GM03348 (cell line): ENCODE measurements at places on chromosomes 4 and X.

GRCh38 chrX:75118296-75118695 lies 37.8 kb downstream of the ABCB7 start:
- no peak for DNase-seq

GRCh38 chr4:74097631-74098426 lies 1.2 kb downstream of the CXCL2 start:
- peak; percentile 2 for DNase-seq

DNA sequence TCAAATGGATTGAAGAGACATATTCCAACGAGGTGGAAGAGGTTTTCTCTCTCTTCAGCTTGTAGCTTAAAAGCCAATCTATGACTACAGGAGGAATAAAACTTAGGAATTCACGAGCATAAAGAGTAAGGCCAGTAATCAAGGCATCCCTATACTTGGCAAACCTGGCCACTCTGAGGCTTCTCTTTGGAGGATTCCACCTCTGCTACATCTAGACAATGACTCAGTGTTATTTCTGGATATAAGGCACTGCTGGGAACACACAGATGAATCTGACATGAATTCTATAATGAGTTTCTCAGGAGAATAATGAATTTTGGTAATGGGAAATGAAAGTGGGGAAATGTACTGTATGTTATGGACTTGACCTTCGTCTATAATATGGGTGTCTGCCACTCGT lies 1015.8 kb upstream of the FTHL17 start:
- DNase-seq, result no peak

- no peak for DNase-seq
Measured at GRCh38 chr4:84218031-84218430, 281.1 kb downstream of the NKX6-1 start.

DNA sequence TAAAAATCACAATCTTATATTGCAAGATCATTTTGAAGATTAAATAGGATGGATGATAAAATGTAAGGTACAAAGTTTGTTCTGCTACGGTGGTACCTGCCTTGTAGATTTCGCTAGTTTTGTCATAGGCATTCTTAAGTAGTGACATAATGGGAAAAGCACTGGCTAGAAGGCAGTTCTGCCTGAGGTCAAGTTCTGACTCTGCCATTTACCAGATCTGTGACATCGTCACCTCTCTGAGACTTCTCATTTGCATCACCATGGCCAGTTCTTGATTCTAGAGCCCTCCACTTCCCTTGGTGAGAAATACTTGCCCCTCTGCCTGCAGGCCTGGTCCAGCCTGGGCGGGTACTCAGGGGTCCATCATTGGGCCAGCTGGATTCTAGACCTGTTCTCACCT lies 85.2 kb downstream of the HS3ST1 start:
- no peak for DNase-seq

DNA sequence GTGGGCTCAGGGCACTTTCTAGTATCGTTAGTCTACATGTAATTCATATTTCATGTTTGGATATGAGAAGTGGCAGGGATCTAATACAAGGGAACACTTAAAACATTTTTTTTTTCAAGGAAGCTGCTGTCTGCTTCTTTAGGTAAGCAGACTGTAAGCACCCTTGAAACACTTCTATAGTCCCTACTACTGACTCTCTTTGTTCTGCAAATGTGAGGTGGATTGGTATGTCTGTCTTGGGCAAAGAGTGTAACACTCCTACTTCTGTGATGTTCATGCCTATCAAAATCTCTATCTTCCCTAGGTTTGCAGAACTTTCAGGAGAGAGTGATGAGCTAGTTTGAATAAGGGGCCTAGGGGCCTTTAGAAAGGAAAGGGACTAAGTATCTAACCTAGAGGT lies 93.9 kb downstream of the ZNF330 start:
- DNase-seq, result no peak

DNA sequence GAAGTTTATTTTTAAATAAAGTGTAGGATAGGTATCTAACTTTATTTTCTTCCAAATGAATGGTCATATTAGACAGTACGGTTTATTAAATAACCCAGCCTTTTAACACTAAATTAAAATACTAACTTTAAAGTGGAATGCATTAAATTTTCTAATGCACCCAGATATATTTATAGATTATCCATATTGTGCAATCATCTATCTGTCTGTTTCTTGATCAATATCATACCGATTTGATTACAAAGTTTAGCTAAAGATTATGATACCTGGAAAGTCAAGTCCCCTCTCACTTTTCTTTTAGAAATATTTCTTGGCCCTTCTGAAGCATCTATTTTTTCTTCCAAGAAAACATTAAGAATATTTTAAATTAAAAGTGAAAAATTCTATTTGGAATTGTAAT lies 124.3 kb upstream of the PDE5A start:
- DNase-seq, result no peak

DNA sequence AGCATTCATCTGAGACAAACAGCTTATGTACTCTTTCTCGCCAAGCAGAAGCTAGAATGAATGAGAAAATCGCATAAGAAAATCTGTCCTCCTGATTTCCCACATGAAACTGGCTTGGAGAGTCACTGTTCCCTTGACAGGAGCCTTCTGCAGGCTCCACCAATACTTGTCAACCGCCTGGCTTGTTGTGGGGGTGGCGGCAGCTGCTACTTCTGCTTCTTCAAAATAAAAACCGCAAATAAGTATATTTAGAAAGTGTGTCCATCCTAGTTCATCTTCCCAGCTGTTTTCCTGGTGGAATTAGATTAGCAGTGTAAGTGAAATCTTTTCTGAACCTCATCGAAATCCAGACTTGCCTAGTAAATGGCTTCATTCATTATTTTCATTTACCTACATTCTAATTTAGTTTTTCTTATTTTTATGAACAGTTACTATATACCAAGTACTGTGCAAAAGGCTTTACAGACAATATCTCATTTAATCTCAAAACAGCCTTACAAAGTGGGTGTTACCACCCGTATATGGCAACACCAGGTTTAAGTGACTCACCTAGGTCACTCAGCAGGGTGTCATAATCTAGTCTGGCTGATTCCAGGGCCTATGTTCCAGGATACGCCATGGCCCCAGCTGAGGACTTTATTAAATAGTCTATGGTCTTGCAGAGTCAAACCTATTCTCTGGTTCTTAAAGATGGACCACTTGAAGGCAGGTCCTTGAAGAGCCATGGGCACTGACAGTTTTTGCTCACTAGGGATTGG lies 104.6 kb upstream of the IGFBP7 start:
- DNase-seq, result no peak

- DNase-seq, result no peak
Measured at GRCh38 chr4:72786401-72786990, 217.5 kb upstream of the ADAMTS3 start.

GRCh38 chr4:55947912-55948725 lies 626 bp upstream of the CEP135 start:
- peak; percentile 71 for DNase-seq

DNA sequence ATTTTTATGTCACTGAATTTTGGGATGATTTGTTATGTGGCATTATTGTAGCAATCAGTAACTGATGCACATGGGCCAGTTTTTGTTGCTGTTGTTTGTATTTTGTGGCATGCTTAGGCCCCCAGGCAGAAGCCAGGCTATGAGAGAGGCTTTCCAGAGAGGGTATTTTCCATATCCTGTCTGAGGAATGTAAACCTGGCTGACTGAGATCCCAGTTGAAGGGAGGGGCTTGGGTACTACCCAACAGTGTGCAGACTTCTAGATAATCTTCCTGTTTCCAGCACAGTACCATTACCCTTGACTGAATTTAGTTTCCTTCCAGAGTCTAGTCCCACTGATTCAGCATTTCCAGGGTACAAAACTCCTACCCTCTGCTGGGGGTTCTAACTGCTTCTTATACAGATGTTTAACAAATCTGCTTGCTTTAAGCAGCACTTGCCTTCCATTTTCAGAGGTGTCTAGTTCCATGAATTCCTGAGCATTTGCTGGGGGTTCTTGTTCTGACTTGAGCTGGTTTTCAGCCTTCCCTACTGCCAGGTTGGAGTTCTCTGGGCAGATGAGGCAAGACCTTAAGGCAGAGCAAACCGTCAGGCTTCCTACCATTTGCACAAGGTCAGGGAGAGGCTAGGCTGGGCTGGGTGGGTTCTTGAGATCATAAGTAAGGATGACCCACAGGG lies 104.7 kb upstream of the EGFL6 start:
- DNase-seq, result no peak

DNA sequence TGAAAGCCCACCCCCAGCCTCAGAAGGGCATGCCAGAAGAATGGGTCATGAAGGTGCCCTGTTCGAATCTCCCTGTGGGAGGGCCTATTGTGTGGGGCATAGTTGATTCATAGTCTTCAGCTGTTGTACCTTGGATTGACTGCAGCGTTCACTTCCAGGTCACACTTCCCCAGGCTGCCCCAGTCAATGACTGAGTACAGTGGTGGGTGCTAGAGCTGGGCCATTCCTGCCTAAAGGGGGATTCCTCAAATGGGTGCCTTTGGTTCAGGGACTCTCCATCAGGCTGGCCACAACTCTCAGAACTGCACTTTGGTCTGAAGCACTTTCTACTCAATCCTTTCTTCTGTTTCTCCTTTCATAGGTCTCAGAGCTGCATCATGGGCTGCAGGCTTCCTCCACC lies 35.0 kb upstream of the RASGEF1B start:
- no peak for DNase-seq

- DNase-seq, result no peak
Measured at GRCh38 chrX:108541286-108541685, 101.6 kb downstream of the COL4A5 start.

- DNase-seq, result no peak
Measured at GRCh38 chr4:37858872-37859271, 32.0 kb upstream of the TBC1D1 start.

- no peak for DNase-seq
Measured at GRCh38 chr4:89242864-89243732, 64.5 kb downstream of the GPRIN3 start.

- DNase-seq, result no peak
Measured at GRCh38 chr4:13032936-13033335, 451.2 kb downstream of the RAB28 start.

- no peak for DNase-seq
Measured at GRCh38 chr4:152727784-152728183, 48.0 kb upstream of the TMEM154 start.

DNA sequence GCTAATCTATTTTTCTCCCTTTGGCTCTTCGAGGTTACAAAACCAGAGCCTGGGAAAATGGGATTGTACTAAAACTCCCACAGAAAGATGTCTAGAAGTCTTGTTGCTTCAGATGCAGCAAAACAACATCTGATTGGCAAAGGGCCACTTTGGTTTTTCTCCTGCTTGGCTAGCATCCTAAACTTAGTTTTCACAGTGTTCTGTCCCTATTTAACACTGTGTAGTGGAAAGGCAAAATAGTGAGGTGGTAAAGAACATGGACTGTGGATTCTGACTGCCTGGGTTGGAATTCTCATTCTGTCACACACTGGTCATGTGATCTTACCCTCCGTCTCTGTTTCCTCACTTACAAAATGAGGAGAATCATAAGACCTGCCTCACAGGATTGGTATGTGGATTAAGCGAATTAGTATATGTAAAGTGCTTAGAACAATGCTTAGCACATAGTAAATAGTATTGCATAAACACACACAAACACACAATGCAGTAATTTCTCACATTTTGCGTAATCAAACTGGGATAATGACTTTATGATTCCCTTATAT lies 23.5 kb downstream of the TIGD2 start:
- peak; percentile 37 for DNase-seq

DNA sequence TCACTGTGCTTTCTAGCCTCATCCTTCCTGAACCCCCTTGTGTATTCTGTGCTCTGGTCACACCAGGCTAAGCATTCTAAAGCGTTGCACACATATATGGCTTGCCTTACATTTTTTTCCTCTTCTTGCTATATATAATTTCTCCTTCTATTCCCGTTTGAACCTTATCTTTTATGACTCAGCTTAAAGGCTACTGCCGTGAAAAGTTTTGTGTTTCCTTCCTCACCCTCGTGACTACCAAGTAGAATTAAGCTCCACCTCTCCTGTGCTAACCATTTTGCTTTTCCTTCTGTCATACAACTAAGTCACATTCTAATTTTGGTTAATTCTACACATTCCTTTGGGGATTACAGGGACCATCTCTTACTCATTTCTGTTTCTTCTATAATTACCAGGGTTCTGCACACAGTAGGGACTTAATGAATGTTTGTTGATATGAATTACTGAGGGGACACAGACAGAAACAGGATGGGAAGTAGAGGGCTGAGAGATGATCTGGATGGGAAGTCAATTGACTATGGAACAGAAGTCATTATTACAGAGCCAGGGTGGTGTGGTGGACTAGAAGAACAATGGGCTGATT lies 67.1 kb downstream of the DOCK11 start:
- DNase-seq, result no peak

GRCh38 chrX:40085714-40086113 lies 12.0 kb downstream of the BCOR start:
- DNase-seq, result no peak

DNA sequence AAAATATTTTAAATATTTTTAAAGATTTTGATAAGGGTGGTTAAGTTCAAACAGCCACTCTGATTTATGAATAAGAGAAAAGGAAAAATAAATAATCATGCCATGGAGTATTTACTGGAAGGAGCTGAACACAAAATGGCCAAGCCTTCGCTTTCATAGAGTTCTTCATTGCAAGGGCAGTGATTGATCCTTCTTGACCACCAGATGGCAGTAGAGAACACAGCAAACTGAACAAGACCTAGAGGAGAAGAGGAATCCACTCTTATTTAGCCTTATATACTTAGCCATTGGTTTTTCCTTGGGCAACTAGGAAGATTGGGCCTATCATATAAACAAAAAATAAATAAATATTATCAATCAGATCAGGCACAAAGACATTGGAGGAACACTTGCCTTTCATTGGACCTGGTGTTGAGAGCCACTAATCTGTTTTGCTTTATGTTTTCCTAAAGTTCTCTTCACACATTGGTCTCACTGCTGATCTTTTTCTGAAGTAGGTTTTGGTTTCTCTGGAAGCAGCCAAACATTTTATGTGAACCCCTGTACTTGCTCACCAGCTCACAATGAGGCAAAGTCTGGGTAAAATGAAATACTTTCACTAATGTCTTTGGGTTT lies 58.1 kb upstream of the PARM1 start:
- peak; percentile 68 for DNase-seq

GRCh38 chr4:61067381-61067780 lies 132.7 kb upstream of the ADGRL3 start:
- no peak for DNase-seq

GRCh38 chr4:165906272-165906671 lies 33.2 kb downstream of the TLL1 start:
- no peak for DNase-seq

- DNase-seq, result no peak
Measured at GRCh38 chr4:40587351-40587750, 42.3 kb downstream of the RBM47 start.

DNA sequence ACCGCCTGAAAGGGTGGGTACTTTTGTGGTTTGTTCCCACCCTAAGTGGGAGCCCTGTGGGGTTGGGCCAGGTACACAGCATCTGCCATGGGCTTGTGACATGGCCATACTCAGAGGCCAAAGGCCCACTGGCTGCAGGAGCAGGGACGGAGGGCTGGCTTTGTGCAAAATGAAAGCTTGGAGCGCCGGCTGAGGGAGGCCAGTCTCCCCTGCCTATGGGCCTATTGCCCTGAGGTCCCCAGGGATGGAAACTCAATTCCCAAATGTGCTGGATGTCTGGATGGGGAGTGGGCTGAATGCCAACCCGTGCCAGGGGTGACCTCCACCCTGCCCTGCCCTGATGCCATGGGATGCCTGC lies 10.8 kb downstream of the ADRA2C start:
- no peak for DNase-seq

GRCh38 chr4:182969651-182970279 lies 52.6 kb upstream of the DCTD start:
- no peak for DNase-seq
